ENCODE measurements at places on chromosomes 16 and 17.

GRCh38 chr16:1548233-1548632 is 14.8 kb downstream of the TMEM204 start:
- no peak overlapping the region for H3K27ac ChIP-seq
- no peaks in the 10 kb centered on the region for H3K4me1 ChIP-seq
- DNase-seq: no peak
- no peak overlapping the region for H3K4me3 ChIP-seq
- no peaks in the 10 kb centered on the region for H3K27me3 ChIP-seq
- no peaks in the 10 kb centered on the region for H3K36me3 ChIP-seq

DNA sequence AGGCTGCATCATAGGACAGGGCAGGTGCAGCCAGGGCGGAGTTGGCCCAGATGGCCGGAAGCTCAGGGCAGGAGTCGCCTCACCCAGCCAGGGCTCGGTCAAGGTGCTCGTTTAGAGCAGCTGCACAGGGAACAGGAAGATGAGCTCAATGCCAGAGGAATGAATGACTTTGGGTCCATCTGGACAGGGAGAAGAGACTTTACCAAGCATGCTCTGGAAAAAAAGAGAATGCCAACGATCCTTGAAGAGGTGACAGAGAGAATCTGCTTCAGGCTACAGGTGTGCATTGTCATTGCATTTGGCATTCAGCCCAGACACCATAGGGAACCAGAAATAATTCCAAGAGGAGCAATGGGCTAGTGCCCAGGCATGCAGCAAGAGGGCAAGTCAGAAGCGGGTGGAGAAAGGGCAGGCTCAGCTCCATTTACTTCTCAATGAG is 6.7 kb upstream of the MPP3 start:
- H3K36me3 ChIP-seq: no peaks in the 10 kb centered on the region
- no peak for DNase-seq
- H3K27me3 ChIP-seq: no peaks in the 10 kb centered on the region
- H3K27ac ChIP-seq: no peak overlapping the region
- no peak overlapping the region for H3K4me3 ChIP-seq

DNA sequence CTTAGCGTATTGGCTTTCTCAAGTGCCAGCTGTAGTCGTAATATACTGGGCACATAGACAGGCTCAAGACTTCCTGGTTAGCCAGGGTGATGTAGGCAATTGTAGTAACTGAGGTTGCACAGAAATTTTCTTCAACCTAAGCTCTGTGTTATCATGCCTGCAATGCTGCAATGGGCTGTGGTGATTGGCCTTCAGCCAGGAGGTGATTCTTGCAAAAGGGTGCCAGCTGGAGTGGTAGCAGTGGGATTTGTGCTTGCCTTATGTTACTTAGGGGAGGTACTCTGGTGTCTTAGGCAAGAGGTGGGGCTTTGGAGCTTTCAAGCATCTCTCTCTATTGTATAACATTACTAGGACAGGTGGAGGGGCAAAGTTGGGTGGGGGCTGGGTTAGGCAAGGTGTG is 495.1 kb downstream of the CDH11 start:
- no peak for DNase-seq
- H3K27me3 ChIP-seq: no peaks in the 10 kb centered on the region
- no peak overlapping the region for H3K4me3 ChIP-seq

- H3K4me3 ChIP-seq: no peak overlapping the region
- no peak overlapping the region for H3K27ac ChIP-seq
- H3K27me3 ChIP-seq: no peaks in the 10 kb centered on the region
- no peaks in the 10 kb centered on the region for H3K4me1 ChIP-seq
- no peaks in the 10 kb centered on the region for H3K36me3 ChIP-seq
- DNase-seq: no peak
Observed at GRCh38 chr17:40209404-40210093, 9.6 kb upstream of the WIPF2 start.

GRCh38 chr16:11875721-11876120 is 24.4 kb upstream of the RSL1D1 start:
- H3K4me1 ChIP-seq: no peaks in the 10 kb centered on the region
- no peak overlapping the region for H3K27ac ChIP-seq
- no peak for DNase-seq
- H3K4me3 ChIP-seq: no peak overlapping the region

GRCh38 chr17:7496470-7497183 is 12.5 kb downstream of the POLR2A start:
- peaks cover 85% of the 10 kb centered on the region for H3K36me3 ChIP-seq
- no peaks in the 10 kb centered on the region for H3K27me3 ChIP-seq
- no peak for DNase-seq
- H3K4me1 ChIP-seq: no peaks in the 10 kb centered on the region
- H3K27ac ChIP-seq: no peak overlapping the region
- H3K4me3 ChIP-seq: no peak overlapping the region

DNA sequence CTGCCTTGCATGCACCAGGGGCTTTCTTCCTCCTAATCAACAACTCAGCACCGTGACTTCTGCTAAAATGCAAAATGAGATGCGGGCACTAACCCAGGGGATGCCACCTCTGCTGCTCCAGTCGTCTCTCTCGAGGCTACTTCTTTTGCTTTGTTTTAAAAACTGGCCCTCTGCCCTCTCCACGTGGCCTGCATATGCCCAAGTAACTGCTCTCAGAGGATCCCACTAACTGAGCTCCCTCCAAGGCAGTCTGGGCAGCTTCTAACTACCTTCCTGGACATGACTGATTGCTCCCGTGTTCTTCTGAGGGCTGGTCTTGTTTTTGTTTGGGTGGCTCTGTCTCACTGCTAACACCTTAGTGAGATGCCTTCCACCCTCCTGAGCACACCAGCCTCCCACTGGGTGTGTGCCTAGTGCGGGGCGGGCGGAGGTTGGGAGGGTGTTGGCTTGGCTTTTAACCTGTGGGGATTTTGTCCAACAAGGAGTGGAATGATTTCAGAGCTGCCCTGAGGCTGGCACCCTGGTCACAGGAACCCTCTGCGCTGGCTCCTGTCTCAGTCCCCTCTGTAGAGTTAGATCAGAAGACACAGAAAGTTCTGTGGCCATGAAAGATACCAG is 8.9 kb upstream of the LGALS9 start:
- H3K36me3 ChIP-seq: peaks cover 7% of the 10 kb centered on the region
- no peak overlapping the region for H3K27ac ChIP-seq
- no peak for DNase-seq

- no peak for DNase-seq
- H3K27ac ChIP-seq: no peak overlapping the region
- no peaks in the 10 kb centered on the region for H3K4me1 ChIP-seq
- no peaks in the 10 kb centered on the region for H3K27me3 ChIP-seq
Observed at GRCh38 chr16:89764711-89765201, 43.4 kb downstream of the ZNF276 start.

GRCh38 chr16:71610447-71610846 is 15.5 kb upstream of the MARVELD3 start:
- H3K27ac ChIP-seq: no peak overlapping the region
- H3K4me1 ChIP-seq: no peaks in the 10 kb centered on the region
- no peaks in the 10 kb centered on the region for H3K27me3 ChIP-seq
- DNase-seq: no peak
- no peaks in the 10 kb centered on the region for H3K36me3 ChIP-seq

DNA sequence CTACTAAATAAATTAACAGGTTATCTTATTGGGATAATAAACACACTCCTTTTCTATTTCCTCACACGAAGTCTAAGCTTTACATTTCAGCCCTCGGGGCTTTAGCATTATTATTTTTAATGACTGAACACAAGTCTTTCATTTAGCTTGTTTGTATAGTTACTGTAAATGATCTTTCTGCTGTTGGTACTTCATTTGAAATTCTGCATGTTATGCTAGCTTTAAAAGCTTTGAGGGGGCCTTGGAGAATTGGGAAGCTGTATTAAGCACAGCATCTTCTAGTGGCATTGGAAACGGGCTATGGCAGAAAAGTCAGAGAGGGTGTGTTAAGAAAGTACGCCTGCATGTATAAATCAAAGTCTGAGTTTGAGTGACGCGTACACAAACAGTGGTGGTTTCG is 243.7 kb downstream of the FTO start:
- no peak overlapping the region for H3K4me3 ChIP-seq
- H3K4me1 ChIP-seq: no peaks in the 10 kb centered on the region
- no peaks in the 10 kb centered on the region for H3K27me3 ChIP-seq

- no peak overlapping the region for H3K4me3 ChIP-seq
- no peaks in the 10 kb centered on the region for H3K27me3 ChIP-seq
- H3K4me1 ChIP-seq: peaks cover 1% of the 10 kb centered on the region
Observed at GRCh38 chr17:72425133-72425793, 304.4 kb downstream of the SOX9 start.

- H3K27ac ChIP-seq: no peak overlapping the region
- H3K27me3 ChIP-seq: peaks cover 39% of the 10 kb centered on the region
- no peaks in the 10 kb centered on the region for H3K4me1 ChIP-seq
- no peak overlapping the region for H3K4me3 ChIP-seq
- H3K36me3 ChIP-seq: peaks cover 2% of the 10 kb centered on the region
- no peak for DNase-seq
Observed at GRCh38 chr17:1231456-1231855, 38.8 kb upstream of the BHLHA9 start.

- H3K4me3 ChIP-seq: peak overlapping the region; percentile 38
- no peaks in the 10 kb centered on the region for H3K4me1 ChIP-seq
- no peak for DNase-seq
- H3K27me3 ChIP-seq: no peaks in the 10 kb centered on the region
- peaks cover 86% of the 10 kb centered on the region for H3K36me3 ChIP-seq
Observed at GRCh38 chr16:89523680-89524344, 15.6 kb downstream of the SPG7 start.

DNA sequence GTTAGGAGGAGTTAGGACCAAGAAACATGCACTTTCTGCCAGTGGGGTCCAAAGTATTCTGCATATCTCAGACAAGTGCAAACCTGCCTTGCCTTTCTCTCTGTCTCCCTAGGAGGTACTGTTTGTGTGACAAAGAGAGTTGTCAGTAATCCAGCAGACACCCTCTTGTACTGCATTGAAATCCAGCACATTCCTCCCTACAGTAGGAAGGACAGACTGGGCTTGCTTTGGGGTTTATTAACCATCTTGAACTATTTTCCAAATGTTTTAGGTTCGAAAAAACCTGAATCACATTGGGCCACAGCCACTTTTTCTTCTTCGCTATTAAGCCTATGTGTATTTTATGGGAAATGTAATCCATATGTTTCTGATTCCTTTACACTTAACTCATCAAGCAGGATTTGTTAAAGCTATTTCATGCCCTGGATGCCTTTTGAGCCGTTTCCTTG is 204.2 kb upstream of the KCNJ16 start:
- DNase-seq: no peak
- H3K27ac ChIP-seq: no peak overlapping the region
- H3K36me3 ChIP-seq: peaks cover 4% of the 10 kb centered on the region
- peaks cover 10% of the 10 kb centered on the region for H3K4me1 ChIP-seq

- peaks cover 8% of the 10 kb centered on the region for H3K4me1 ChIP-seq
- H3K4me3 ChIP-seq: peak overlapping the region; percentile 31
- DNase-seq: peak; percentile 78
- H3K36me3 ChIP-seq: no peaks in the 10 kb centered on the region
Observed at GRCh38 chr16:72722552-72722951, 325.4 kb downstream of the ZFHX3 start.
